ENCODE measurements at places on chromosomes 3 and 15.

GRCh38 chr3:67090474-67090873 lies 92.4 kb downstream of the KBTBD8 start:
- DNase-seq = no peak

GRCh38 chr3:64008487-64009351 lies 14.6 kb downstream of the PSMD6 start:
- DNase-seq = no peak

DNA sequence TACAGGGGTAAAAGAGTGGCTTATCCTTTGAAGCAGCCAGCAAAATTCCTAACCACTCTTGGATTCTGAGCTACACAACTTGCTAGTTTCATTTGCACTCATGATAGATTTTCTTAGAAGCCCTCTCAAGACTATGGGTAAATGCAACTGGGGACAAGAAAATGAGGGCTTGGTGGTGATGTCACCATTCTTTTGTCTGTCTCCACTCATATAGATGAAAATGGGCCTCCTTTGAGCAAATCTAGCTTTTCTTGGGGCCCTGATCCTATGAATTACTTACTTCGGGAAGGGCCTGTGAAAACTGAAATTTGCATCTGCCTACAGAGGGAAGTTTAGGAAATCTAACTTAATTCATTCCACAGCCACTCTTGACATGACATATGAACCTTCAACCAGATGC lies 486.3 kb downstream of the MAGI1 start:
- DNase-seq = no peak

DNA sequence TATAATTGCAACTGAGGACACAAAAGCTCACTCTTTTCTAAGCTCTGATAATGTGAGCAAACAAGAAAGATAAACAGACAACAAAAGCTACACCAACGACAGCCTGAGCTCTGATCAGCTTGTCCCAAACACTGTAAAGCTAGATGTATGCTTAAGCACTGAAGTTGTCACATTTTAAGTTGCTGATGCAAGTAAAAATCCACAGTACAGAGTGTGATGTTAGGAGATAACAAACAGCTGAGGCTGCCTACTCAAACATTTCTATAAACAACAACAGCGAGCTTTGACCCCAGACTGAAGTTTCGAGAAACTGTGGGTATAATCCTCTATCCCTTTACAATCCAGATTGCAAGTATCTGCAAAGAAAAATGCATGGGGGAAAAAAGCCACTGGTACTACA lies 10.7 kb downstream of the MTHFS start:
- no peak for DNase-seq

DNA sequence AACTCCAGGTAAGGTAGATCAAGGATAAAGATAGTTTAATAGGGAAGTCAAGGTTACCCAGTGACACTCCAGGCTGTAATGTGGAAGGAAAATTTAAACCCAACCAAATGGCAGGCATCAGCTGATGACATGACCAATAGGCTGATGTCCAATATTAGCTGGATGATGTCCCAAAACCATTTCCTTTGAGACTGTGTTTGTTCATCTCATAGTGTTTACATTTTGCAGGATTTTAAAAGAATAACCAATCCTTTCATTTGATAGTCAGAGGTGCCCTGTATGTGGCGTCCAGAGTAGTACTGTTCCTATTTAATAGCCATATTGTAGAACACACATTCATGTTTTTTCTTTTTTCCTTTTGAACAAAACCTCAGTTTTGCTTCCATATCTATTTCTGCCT lies 23.3 kb upstream of the TMEM158 start:
- DNase-seq = no peak

GRCh38 chr3:193574488-193575070 lies 18.4 kb upstream of the OPA1 start:
- DNase-seq = no peak

GRCh38 chr3:132978464-132978863 lies 59.7 kb upstream of the TMEM108 start:
- DNase-seq = no peak

DNA sequence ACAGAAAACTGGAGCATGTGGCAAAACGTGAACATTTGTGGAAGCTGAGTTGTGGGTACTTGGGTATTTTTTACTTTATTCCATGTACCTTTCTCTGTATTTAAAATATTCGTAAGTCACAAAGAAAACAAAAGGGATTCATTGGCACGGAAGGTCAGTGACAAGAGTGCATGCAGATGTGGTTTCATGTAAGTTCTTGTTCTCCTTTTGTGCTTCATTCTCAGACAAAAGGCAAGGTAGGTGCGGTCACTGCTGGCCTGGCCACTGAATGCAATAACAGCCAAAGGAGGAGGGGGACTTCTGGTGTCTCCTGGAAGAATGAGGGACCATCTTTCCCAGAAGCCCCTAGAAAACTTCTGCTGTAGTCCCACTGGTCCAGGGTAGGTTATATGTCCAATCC lies 200.0 kb upstream of the TOPAZ1 start:
- no peak for DNase-seq

DNA sequence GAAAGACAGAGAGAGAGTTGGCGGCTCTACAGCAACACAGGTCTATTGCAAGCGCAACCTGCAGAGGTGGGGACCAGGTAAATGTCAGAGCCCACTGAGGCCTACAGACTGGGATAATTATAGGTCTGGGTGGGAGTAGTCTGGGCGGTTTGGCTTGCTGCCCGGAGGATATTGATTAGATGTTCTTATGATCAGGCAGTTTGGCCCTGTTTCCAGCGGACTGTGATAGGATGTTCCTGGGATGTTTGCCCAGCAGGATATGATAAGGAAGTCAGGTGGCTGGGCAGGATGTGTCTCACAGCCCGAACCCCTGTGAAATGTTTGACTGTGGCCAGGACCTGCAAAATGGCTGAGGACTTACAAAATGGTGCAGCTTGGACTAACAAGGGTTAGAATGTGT lies 364.9 kb downstream of the NAALADL2 start:
- no peak for DNase-seq

- no peak for DNase-seq
These were observed 24.2 kb downstream of the HDAC11 start for GRCh38 chr3:13504161-13504831.

- DNase-seq = no peak
These were observed 217.2 kb upstream of the ARPP21 start for GRCh38 chr3:35422101-35422500.

GRCh38 chr3:55965776-55966175 lies 478.7 kb upstream of the WNT5A start:
- no peak for DNase-seq

DNA sequence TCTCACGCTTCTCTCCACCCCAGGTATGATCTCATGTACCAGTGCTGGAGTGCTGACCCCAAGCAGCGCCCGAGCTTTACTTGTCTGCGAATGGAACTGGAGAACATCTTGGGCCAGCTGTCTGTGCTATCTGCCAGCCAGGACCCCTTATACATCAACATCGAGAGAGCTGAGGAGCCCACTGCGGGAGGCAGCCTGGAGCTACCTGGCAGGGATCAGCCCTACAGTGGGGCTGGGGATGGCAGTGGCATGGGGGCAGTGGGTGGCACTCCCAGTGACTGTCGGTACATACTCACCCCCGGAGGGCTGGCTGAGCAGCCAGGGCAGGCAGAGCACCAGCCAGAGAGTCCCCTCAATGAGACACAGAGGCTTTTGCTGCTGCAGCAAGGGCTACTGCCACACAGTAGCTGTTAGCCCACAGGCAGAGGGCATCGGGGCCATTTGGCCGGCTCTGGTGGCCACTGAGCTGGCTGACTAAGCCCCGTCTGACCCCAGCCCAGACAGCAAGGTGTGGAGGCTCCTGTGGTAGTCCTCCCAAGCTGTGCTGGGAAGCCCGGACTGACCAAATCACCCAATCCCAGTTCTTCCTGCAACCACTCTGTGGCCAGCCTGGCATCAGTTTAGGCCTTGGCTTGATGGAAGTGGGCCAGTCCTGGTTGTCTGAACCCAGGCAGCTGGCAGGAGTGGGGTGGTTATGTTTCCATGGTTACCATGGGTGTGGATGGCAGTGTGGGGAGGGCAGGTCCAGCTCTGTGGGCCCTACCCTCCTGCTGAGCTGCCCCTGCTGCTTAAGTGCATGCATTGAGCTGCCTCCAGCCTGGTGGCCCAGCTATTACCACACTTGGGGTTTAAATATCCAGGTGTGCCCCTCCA lies 19.1 kb downstream of the TYRO3 start:
- no peak for DNase-seq

- DNase-seq = no peak
These were observed 46.7 kb upstream of the BCHE start for GRCh38 chr3:165883863-165884478.

GRCh38 chr3:191342411-191342810 lies 12.1 kb upstream of the UTS2B start:
- DNase-seq = no peak

Measured in stimulated activated CD8-positive, alpha-beta memory T cell treated with anti-CD3 and anti-CD28 coated beads, Interleukin-7, amount 100 ng/mL, for 24 hours (primary cell).